Kidney epithelial cell (primary cell): ENCODE measurements at places on chromosomes 1 and 21.

GRCh38 chr1:113391649-113392271 is 1.4 kb downstream of the MAGI3 start:
- no peak for DNase-seq

- DNase-seq: no peak
Measured at GRCh38 chr1:22814176-22815042, 103.8 kb downstream of the EPHB2 start.

DNA sequence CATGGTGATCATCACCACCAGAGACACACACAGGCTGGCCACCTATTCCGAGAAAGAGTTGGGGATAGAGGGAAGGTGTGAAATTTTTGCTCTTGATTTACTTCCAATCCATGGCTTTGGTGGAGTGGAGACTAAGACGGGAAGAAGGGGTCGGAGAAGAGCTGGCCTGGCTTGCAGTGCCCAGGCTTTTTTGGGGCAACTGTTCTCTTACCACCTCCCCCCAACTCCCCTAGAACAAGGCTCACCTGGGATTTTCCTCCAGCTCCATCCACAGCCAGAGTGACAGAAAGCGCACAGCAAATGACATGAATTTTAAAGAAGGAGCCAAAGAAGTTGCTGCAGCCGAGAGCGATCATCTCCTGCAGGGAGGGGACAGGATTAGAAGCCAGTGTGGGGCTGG is 16.0 kb downstream of the SLC26A9 start:
- DNase-seq: no peak

GRCh38 chr1:61436491-61437120 is 288.3 kb downstream of the TM2D1 start:
- no peak for DNase-seq

DNA sequence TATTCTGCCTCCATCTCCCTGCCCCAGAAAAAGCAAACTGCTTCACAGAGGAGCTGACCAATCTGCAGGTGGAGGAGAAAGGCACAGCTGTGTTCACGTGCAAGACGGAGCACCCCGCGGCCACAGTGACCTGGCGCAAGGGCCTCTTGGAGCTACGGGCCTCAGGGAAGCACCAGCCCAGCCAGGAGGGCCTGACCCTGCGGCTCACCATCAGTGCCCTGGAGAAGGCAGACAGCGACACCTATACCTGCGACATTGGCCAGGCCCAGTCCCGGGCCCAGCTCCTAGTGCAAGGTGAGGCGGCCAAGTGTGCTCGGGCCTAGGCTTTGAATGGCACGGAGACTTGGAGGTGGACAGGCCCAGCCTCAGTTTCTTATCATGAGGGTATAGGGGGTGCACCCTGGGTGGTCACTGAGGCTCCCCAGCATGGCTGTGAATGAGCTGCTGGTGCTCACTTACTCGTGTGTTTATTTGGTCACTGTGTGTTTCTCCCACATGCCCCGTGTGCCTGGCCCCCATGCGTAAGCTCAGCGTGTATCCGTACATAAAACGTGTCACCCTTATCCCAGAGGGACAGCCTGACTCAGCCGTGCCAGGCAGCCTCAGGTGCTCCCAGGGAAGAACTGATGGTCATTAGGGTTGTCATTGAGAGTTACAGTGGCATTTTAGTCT is 75.8 kb downstream of the OBSCN start:
- DNase-seq: no peak

- no peak for DNase-seq
Measured at GRCh38 chr21:38807441-38807871, 1.7 kb downstream of the ETS2 start.

- no peak for DNase-seq
Measured at GRCh38 chr1:30658014-30658336, 65.4 kb downstream of the MATN1 start.

- DNase-seq: peak; percentile 51
Measured at GRCh38 chr1:34009340-34009985, 145.6 kb downstream of the HMGB4 start.

DNA sequence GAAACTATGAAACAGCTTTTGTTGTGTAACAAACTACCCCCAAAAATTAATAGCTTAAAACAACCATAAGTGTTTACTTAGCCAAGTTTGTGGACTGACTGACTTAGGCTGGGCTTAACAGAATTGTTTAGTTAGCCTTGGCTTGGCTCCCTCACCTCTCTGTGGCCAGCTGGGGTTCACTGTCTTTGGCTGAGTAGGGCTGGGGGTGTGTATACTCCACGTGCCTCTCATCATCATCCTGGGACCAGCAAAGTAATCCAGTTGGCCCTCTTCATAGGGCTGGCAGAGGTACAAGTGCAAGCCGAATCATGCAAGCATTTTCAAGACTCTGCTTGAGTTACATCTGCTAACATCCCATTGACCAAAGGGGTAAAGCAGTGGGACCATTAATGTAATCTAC is 252.3 kb downstream of the BRINP2 start:
- no peak for DNase-seq

DNA sequence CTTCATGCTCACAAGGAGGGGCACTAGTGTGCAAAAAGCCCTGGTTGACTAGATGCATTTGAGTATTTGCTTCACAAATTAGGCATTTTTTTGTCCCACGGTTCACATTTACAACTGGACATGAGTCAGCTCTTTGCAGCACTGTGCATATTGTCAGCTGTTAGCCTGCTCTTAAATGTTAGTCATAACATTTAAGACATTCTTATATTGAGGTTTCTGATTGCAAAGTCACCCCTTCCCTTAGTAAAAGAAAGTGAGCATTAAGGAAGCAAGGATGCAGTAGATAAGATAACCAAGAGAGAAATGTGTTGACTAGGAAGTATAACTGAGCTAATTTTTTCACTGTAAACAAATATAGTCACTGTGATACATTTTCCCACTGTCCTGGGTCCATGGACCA is 132.6 kb upstream of the CTTNBP2NL start:
- DNase-seq: no peak

DNA sequence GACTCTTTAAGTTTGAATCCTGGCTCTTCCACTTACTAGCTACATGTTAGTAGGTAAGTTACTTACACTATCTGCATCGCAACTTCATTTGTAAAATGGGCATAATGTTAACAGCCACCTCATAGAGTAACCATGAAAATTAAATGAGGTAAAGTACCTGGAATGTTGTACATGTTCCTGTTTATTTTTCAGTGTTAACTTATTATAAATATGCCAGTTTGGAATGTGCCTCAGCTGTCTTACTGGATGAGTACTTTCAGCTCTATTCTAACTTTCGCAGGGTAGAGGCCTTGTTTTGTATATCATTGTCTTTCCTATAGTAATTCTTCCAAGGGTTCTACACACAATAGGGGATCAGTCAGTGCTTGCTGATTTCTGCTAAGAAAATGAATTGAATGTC is 167.4 kb downstream of the DUSP10 start:
- DNase-seq: no peak

DNA sequence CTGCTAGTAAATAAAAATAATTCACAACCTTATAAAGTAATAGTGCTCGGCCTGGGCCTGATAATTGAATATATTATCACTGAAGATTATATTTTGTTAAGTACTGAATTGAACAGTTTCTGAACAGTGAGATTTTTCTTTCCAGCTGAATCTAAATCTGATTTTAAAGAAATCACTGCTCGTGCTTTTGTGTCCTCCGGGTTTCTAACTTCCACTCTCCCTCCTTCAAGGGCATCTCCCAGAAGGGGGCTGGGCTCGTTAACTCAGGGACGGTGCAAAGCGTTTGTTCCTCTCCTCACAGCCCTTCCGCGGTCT is 823 bp upstream of the KIF1B start:
- DNase-seq: no peak

- DNase-seq: no peak
Measured at GRCh38 chr1:240171907-240172306, 80.2 kb downstream of the FMN2 start.

- no peak for DNase-seq
Measured at GRCh38 chr1:1550591-1551432, 10.4 kb upstream of the TMEM240 start.

- DNase-seq: no peak
Measured at GRCh38 chr1:167090314-167090942, at the start of gene GPA33. TSS of gene GPA33 (minus strand) at chr1:167090377. CDS start at chr1:167090287, 90 bp downstream.

GRCh38 chr1:218699421-218699820 is 354.3 kb downstream of the TGFB2 start:
- DNase-seq: no peak

DNA sequence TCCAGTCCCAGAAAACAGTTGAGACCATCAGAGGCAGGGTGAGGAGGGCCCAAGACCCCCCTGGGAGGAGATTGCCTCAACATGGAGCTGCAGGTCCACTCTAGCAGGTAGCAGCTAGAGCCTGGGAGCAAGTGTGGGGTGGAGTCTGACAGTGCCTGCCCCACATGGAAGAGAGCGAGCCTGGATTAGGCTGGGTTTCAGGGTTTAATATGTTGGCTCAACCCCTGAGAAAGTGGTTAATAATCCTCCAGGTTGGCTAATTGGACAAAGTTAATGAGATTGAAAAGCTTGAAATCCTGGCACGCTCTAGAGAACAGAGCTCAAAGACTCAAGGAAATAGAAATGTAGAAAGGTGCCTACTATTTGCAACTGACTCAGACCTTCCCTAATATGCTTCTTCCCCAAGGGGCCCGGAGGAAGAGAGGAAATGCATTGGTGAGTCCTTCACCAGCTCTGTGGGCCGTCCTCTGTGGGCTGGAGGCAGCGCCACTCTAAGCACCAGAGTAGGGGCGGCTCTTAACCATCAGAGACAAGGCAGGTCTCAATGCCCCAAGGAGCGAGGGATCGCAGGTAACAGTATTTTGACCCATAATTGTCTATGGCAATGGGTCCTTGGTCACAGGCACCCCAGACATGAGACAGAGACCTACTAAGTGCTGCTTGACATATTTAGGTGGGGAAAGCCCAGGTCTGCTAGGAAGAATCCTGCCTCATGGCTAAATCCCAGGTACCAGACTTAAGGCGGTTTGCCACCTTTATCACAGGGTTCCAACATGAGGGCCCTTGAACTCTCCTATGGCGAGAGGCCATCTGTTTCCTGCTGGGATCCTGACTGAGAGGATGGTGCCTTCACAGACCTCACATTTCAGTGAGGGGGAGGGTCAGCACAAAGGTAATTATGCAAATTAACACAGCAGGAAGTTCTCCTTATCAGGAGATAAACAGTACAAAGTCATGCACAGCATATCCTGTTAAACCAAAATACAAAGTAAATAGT is 33.8 kb downstream of the RSPH1 start:
- DNase-seq: peak; percentile 50

- no peak for DNase-seq
Measured at GRCh38 chr1:53080041-53080440, 18.0 kb downstream of the PODN start.

DNA sequence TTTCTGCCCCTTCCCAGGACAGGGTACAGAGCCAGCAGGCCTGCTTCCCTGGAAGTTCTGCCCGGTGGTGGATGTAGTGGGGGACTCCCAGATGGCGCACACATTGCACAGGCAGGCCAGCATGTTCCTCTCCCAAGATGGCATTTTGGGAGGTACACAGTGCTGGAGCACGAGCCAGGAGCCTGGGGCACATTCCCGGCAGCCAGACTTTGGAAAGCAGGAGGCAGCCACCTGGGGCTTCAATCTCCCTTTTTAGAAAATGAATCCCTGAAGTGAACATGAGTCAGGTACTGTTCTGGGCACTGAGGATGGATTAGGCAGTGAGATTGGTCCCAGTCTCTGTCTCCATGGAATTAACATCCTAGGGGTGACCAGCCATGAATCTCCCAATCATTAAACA is 56.9 kb downstream of the RUNX1 start:
- no peak for DNase-seq

- DNase-seq: no peak
Measured at GRCh38 chr1:73611681-73612080, 586.3 kb downstream of the LRRIQ3 start.

- no peak for DNase-seq
Measured at GRCh38 chr1:67722292-67722944, 37.4 kb downstream of the GADD45A start.

DNA sequence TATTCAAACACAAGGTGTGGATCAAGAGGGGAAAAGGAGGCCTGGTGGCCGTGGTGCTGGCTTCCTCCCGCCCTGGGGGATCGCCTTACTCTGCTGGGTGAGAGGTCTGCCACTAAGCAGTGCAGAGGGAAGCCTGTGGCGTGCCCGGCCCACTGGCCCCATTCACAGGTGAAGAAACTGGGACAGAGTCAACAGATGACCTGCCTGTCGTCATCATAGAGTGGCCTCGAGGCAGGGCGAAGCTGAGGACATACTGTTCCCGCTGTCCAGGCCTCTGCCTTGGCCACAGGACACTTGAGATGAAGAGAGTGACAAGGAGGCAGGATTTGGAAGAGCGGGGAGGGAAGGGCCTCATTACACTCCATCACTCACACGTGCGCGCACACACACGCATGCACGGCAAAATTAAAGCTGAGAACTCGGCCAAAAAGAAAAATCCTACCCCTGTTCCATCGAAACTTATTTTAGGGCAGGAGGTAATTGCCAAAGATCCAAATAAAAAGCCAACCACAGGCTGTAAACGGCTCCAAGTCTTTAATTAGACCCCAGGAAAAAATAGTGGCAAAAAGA is 50.5 kb downstream of the CASZ1 start:
- no peak for DNase-seq

DNA sequence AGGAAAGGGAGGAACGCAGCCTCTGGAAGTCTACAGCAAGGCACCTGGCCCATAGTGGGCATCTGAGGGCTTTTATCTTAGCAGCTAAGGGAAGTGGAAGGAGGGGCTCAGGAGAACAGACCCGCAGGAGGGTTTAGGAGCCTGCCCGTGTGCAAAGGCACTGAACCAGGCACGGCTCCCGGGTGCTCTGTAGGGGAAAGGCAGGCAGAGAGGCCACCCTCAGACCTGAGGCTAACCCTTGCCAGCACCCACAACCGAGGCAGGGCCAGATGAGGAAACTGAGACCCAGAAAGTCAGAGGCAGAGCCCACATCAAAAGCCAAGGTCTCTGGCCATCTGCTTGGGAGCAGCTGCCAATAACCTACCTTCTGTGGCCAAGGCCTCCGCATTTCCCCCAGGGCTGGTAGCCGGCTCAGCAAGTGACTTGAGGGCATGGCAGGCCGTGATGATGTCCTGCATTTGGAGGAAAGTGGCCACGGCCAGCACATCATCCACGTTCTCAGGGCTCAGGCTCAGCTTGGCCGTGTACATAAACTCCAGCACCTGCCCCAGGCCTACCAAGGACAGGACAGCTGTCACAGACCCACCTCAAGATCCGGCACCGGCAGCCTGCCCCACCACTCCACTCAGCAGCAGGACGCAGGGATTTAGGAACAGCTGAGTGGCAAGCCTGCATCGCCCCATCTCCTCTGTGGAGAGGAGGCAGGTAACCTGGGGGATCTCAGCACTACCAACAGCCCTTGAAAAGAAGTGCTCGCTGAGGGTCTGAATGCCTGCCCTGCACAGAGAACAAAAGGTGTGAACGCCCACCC is 29.1 kb downstream of the ZBTB17 start:
- no peak for DNase-seq
